ENCODE measurements at places on chromosomes 12 and 14.

DNA sequence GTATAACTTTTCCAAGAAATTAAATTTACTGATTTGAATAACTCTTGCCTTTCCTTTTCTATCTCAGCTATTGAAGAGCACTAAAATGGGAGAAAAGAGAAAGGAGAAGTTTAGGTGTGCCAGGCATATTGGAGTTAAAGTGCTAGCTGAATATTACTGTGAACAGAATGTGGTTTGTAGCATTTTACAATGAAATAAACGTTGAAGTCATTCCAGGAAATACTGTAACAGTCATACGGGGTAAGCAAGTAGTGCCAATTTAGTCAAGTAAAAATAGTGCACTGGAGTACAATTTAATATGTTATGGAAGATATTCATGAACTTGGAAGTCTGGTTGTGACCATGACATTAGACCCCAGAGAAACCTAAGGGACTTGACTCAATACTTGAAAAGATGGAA, 62.1 kb downstream of the E2F7 start:
- DNase-seq: no peak

GRCh38 chr14:102317564-102318248, 1.8 kb upstream of the ZNF839 start:
- DNase-seq: no peak

DNA sequence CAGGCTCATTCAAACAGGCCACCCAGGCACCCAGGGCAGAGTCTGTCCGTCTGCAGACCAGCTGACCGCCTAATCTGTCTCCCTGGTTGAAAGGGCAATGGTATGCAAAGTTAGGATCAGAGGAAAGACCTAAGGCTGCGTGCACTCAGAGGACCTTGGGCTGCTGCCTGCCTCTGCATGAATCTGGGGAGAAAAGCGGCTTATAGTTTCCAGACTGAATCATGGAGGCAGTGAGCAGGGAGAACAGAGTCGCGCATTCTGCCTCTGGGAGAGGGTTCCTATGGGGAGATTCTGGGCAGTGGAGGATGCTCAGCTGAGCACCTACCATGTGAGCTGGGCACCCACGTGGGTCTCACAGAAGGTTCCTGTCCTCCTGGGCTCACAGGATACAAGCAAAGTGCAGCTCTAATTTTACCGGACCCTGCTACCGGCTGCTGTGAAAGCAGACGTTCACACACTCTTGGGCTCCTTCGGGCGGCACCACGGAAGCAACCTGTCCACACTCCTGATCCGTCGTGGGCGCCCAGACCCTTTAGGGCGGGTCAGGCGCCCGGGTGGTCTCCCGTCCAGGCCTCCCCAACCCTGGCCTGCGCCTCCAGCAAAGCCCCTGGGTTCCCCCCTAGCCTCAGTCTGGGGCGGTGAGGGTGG, 772 bp downstream of the SCARB1 start:
- no peak for DNase-seq

- no peak for DNase-seq
Observed at GRCh38 chr14:104406831-104407230, 172.7 kb upstream of the C14orf180 start.

- no peak for DNase-seq
Observed at GRCh38 chr14:22545842-22546721, 42.9 kb downstream of the DAD1 start.

DNA sequence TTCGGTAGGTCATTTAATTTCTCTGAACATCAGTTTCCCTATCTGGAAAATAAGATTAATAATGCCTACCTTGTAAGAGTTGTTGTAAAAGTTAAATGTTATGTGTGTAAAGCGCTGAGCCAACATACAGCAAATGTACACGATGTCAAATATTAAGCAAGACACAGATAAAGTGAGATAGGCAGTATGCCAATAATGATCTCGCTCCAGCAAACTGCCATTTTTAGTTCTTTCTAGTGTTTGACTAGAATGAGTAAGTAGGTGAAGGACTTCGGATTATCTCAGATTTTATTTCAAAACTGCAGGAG, 840 bp downstream of the DHRS7 start:
- DNase-seq: no peak

- DNase-seq: no peak
Observed at GRCh38 chr14:40394634-40395340, 962.6 kb upstream of the FBXO33 start.

Data from AG09319 (cell line).